Thymus (tissue), 14 donors: ENCODE measurements at places on chromosomes 2 and 18. TPM values are rescaled to one million over a fixed set of nuclear protein-coding genes. Genes with fewer than 3 reads are reported as not detected.

GRCh38 chr18:63753676-63754075, 21.5 kb upstream of the SERPINB7 start:
- DNase-seq, result no peak

DNA sequence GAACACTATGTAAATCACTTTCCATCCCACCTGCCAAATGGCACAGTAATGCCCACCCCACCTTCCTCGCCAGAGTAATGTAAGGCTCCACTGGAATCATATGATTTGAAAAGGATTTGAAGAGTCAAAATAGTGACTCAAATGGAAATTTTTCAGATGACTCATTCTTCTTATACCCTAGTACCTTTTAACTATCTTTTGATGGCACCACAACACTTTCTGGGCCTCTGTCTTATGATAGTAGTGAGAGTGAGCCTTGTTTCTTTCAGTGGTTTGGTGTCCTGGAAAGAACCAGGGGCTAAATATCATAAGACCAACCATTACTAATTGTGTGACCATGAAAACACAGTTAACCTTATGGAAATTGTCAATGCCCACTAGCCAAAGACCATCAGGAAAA, 235.4 kb upstream of the SLC14A2 start:
- no peak for DNase-seq

DNA sequence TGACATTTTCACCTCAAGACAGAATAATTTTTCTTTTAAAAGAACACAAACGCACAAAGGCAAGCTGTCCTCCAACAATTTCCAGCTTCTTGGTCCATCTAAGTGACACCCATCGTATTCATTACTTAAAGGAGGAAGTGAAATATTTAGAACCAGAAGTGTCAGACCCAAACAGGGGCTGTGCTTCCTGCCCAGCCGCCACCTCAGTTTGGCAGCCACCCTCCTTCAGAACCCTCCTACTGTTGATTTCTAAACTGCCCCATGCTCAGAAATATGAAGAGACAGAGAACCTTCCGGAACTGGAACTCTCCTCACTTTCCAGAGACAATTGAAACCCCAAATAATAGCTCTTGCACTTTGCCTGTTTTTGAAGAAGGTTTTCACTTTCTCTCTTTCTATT, 734.8 kb upstream of the SALL3 start:
- DNase-seq, result no peak

- DNase-seq, result no peak
These were observed 813 bp upstream of the MEIS1 start for GRCh38 chr2:66433945-66434678.

DNA sequence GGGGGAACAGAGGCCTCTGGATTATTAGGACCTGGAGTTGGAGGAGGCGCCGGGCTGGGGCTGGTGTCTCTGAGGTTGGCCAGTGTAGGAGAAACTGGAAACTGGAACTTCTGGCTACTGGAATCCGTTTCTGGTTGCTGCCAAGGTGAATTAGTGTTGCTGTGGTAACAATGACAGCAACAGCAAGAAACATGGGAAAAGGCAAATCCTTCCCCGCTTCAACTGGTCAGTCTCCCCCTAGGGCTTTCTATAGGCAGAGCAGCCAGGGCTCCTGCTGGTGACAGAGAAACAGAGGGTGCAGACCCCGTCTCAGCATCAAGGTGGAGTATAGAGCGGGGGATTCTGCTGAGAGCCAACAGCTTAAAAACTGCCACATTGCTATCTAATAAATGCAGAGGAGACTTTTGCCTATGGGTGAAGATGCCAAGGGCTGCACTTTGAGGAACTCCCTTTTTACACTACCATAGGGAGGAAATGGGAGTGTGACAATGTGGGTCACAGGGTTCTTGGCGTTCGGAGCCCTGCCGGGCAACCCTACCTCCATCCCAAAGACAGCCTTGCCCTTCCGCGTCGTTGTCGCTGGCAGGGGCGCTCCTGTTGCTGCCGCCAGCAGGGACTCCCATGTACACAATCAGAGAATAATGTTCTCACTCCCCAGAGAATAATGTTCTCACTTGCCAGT, 81.4 kb upstream of the CABLES1 start:
- DNase-seq, result no peak

Gene GKN1
- 1.4 TPM for total RNA-seq

DNA sequence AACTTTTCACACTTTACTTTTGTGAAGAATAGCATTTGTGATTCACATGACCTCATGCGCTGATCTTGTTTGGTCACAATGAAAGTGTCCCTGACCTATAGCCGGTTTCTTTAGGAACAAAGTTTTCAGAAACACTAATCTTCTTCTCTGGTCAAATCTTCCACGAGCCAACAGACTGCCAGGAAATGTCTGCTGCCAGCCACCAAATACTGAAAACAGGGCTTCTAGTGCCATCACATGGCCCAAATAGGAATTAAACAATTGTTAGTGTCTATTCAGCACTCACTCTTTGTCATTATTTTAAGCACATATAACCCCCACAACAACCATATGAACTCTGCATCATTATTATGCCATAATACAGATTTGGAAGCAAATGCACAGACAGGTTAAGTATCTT, 286.5 kb upstream of the SYT4 start:
- no peak for DNase-seq

Gene PRR30
- not detected for total RNA-seq
